ENCODE measurements at places on chromosomes 5 and 9.

- DNase-seq = no peak
These were observed 127.8 kb upstream of the CCDC152 start for GRCh38 chr5:42628821-42629220.

- DNase-seq = no peak
These were observed 104.8 kb upstream of the ATG10 start for GRCh38 chr5:81866994-81867393.

DNA sequence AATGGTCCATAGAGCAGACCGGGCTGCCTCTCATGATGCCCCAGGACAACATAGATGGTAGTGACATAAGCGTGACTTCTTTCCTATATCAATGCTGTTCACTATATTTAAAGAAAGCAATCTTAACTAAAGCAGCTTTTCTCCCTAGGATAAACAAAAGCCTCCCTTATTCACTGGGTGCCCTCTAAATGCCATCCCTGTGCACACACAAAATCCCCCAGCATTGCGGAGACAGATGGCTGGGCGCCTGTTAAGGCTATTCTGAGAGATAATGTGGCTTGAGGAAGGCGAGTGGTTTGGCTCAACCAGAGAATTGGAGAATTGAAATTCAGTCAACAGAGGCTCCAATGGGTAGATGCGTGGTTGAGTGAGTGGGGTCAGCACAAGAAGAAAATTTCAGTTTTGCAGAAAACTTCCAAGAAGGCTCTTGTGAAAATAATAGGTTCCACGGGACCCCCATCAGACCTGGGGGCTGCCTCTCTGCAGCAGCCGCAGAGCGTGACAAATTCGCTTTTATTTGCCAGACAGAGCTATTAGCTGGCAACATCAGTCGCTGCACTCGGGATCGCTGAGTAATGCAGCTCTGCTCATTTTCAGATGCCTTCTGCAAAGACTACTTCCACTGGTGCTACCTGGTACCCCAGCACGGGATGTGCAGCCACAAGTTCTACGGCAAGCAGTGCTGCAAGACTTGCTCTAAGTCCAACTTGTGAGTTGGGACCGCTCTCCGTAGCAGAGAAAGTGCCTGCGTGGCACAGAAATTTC is 103.9 kb upstream of the ICE1 start:
- no peak for DNase-seq

- no peak for DNase-seq
These were observed 200.3 kb downstream of the C9orf152 start for GRCh38 chr9:110007477-110008270.

GRCh38 chr5:172597755-172598155 is 43.3 kb upstream of the NEURL1B start:
- no peak for DNase-seq

- DNase-seq = no peak
These were observed 151.8 kb upstream of the PPP1R2B start for GRCh38 chr5:156698323-156698722.

DNA sequence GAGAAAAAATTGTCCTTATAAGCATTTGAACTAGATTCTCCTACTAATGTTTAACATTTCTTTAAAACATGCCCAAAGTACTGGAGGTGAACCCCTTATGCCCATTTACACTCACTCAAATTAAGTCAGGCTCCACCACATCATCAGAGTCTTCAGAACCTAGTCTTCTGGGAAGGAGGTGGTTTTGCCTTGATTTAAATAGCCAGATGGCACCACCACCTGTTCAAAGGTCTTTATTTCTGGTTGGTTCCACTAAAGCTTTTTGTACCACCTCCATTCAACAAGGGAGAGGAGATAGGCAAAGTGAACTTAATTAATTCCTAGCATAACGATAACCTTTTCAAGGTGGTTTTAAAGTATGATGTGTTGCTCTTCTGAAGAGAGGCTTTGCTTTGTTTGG is 189.5 kb downstream of the SLF1 start:
- DNase-seq = no peak

DNA sequence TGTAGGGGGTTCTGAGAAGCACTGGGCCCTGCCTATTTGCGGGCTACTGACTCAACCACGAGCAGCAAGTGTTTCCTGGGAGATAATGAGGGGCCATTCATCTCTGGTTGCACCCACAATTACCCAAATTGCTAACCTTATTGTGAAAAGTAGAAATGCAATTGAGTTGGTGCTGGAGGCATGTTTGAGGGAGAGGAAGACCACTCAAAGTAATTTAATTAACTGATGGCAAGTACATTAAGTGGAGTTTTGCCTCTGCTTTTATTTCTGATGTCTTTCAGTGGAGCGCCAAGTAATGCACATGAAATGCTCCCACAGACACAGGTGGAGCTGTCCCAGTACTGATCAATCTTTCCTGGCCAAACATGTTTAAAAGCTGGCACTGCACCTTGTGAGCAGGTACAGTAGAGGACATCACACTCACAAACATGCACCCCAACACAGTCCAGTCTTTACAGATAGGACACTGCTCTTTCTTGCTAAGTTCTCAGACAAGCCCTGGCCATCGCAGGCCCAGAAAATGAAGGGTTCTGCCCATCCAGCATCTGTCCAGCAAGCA is 195.4 kb downstream of the HSPA4 start:
- DNase-seq = no peak

GRCh38 chr9:81035171-81035570 is 654.2 kb downstream of the TLE1 start:
- DNase-seq = no peak

DNA sequence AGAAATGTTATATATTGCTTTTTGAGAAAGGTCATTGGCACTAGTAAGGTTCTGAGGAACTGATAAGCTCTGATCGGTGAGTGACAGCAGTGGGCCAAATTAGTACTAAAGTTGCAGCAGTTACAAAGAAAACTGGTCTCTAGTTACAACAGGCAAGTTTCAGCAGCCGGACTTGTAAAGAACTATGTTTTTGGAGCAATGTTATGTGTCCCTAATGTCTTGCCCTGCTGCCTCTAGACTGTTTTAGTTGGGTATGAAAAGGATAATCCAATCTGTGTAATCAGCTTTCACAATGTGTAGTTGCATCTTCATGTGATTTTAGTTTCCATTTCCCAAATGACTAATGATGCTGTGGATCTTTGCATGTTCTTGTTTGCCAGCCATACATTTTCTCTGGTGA is 113.5 kb downstream of the CAMK4 start:
- no peak for DNase-seq

DNA sequence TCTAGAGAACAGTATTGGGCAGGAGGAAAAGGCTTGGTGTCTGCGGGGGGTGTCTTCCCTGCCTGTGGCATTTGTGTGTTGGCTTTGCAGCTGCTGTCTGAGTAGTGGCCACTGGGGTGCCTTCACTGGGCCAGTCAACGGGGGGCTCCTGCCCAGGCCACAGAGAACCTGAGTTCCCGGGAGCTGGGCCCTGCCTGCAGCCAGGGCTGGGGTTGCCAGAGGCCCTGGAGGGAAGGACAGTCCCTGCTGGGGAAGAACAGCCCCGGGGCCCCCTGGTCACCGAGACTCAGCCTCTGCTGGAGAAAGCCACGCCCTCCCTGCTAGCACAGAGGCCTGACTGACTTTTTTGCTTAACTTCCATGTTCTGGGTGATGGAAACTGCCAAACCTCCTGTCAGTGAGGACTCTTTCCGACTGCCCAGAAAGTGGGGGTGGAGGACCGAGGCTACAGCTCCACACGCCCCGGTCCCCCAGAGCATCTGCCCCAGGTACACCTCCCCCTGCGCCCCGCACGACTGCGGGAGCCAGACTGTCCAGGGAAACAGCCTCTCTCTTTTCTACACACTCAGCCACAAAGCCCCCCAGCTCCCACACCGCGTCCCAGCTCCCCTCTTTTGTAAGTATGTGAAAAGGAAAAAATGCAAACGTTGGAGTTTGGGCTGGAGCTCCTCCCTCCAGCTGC is 133.4 kb downstream of the DAB2IP start:
- DNase-seq = no peak

DNA sequence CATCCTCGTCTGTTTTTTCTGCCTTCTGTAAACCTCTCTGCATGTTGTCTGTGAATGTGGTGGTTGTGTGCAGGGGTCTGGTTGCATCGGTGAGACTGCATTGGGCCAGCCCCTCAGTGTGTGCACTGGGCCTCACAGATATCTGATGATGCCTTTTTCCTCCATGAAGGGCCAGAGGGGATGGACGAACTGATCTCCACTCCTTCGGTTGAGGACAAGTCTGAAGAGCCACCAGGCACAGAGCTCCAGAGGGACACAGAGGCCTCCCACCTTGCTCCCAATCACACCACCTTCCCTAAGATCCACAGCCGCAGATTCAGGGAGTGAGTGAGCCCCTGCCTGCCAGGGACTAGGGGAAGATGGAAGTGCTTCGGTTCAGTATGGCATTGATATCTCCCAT is 31.3 kb downstream of the SECISBP2 start:
- no peak for DNase-seq

DNA sequence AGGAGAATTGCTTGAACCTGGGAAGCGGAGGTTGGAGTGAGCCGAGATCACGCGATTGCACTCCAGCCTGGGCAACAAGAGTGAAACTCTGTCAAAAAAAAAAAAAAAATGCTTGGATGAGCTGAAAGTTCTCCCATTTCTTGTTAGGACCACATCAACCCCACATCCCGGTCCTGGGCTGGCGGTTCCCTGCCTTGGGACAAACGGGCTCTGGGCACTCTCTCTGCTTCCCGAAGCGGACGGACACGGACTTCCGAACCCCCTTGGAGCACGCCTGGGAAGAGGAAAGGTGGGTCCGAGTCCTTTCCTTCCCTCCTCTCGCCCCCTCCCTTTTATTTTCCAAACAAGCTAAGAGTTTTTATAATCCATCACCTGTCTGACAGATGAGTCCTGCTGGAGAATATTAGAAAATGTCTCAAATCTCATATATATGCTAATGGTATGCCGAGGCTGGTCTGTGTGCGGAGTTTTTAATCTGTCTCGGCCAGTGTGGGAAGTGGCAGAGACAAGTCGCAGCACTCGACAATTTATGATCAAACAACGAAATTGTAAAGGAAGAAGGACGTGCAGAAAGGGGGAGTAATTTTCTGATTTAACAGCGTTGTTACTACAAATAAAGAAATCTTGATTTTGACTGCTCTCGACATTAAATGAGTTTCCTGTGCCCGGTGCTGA is 257.9 kb upstream of the IRX4 start:
- DNase-seq = no peak

DNA sequence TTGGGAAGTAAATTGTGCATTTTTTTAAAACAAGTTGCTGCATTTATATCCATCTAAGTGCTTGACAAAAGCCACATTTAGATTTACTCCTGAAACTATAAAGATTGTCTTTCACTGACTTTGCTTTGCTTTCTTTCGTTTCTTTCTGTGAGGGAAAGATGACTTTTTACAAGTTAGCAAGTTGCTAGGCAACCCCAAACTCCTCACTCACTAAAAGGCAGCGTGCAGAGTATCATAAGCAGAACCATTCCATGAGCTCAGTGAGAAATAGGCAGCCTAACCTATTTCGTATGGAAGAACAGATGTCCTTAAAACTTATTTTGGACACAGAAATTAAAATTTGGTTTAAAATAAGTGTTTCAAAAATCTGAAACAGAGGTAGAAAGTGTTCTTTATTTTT is 29.0 kb downstream of the KLF9 start:
- no peak for DNase-seq

- no peak for DNase-seq
These were observed 117.2 kb upstream of the LIFR start for GRCh38 chr5:38673671-38674071.

DNA sequence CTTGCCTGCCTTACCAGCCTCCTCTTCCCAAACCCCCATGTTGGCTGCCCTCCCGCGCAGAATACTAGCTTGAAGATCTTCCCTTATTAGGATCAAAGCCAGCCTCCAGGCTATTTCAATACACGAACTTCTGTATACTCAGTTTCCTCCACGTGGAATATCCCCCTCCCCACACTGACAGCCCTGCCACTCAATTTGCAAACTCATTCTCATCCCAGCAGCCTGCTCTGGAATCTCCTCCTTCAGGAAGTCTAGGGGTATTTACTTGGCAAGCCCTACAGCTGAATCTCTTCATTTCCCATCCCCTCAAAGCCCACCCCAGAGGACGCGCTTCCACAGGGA is 157.0 kb upstream of the SMIM23 start:
- no peak for DNase-seq

- no peak for DNase-seq
These were observed 139.7 kb upstream of the RUSC2 start for GRCh38 chr9:35350212-35350611.

DNA sequence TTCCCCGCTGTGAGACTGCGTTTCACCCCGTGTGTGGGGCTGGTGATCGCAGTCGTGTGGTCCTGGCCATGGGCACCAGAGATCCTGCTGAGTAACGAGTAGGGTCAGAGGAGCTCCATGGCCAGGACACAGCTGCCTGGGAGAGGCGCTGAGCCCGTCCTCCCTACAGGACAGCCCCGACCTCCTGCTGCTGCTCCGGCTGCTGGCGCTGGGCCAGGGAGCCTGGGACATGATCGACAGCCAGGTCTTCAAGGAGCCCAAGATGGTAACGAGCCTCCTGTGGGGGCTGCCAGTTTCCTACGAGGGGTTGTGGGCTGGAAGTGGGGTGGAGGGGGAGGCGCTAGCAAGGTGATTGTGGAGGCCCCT is 11.0 kb downstream of the NELFB start:
- DNase-seq = no peak

- DNase-seq = no peak
These were observed 2.9 kb downstream of the TGFBI start for GRCh38 chr5:136031711-136032110.

DNA sequence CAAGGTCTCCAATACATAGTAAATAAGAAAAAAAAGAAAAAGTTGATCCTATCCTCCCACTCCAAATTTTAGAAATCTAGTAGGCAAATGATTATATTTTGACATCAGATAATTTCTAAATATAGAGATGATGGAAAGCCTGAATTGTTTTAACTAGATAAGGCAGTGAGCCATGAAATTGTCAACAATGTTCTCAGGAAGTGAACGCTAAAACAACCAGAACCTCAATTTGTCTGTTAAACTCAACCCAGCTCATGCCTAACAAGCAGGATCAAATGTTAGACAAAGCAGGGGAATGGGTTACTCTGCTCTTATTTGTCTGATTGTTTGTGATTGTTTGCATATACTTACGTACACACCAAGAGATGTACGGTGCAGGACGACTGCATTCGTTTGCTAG is 49.2 kb downstream of the ESM1 start:
- no peak for DNase-seq

GRCh38 chr5:138625134-138625533 is 49.9 kb upstream of the HSPA9 start:
- no peak for DNase-seq

- no peak for DNase-seq
These were observed 213.2 kb upstream of the EDIL3 start for GRCh38 chr5:84597904-84598303.

Measured in stimulated activated CD8-positive, alpha-beta memory T cell treated with anti-CD3 and anti-CD28 coated beads, Interleukin-2, amount 100 ng/mL, for 48 hours (primary cell).